Activated CD8-positive, alpha-beta memory T cell treated with anti-CD3 and anti-CD28 coated beads for 1 hour (primary cell): ENCODE measurements at places on chromosomes 11 and 22.

- DNase-seq: no peak
Observed at GRCh38 chr11:76902121-76903014, 41.6 kb downstream of the ACER3 start.

GRCh38 chr11:124108156-124108555 is 7.1 kb upstream of the VWA5A start:
- DNase-seq: no peak

- no peak for DNase-seq
Observed at GRCh38 chr11:23112987-23113886, 253.0 kb upstream of the CCDC179 start.

GRCh38 chr11:45262900-45263299 is 23.2 kb downstream of the SYT13 start:
- no peak for DNase-seq

- DNase-seq: no peak
Observed at GRCh38 chr11:27186580-27186979, 146.0 kb downstream of the BBOX1 start.

DNA sequence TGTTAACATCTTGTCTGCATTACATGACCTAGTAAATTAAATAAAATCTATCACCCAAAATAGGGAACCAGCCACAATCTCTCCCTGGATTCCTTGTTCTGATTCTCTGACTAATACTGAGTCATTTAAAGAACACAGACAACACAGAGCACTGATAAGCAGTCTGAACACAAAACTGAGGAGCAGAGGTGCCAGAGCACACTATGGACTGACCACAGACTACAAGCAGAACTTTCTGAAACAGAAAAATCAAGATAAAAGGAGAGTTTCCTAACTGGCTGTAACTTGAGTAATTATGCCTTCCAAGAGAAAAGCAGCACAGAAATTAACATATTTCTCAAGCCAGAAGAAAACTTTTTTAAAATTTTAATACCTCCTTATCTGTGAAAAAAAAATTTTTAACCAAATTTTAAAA is 128.8 kb downstream of the SGSM3 start:
- no peak for DNase-seq

DNA sequence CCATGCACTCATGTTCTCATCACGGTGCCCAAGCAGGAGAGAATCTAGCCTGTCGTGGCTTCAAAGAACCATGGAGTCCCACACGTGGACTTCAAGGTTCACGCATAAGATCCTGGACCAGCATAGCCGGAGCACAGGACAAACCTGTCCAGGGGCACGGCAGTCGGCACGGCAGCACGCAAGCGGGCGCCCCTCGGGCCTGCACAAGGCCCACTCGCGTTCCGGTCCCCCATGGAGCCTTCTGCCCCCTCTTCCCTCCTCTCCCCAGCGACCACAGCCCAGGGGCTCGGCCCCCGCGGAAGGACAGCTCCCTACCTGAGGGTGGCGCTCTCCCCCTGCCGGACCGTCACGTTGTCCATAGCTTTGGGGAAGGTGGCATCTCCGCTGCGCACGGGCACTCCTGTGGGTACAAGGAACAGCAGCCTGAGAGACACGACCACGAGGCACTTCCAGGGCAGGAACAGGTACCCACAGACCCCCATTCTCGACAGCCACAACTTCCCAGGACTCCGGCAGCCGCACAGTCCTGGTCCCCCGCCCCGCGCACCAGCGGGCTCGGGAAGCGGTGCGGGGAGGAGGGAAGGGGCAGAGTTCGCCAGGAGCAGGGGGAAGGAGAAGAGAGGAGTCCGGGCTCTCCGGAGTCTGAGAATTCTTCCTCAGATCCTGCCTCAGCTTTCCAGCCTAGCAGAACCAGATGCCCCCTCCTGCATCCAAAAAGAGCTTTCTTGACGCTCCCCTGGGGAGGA is 589.5 kb downstream of the OPCML start:
- DNase-seq: no peak

- no peak for DNase-seq
Observed at GRCh38 chr11:108632041-108632704, 32.7 kb upstream of the DDX10 start.

GRCh38 chr11:72613977-72614376 is 60.2 kb downstream of the PDE2A start:
- DNase-seq: no peak

DNA sequence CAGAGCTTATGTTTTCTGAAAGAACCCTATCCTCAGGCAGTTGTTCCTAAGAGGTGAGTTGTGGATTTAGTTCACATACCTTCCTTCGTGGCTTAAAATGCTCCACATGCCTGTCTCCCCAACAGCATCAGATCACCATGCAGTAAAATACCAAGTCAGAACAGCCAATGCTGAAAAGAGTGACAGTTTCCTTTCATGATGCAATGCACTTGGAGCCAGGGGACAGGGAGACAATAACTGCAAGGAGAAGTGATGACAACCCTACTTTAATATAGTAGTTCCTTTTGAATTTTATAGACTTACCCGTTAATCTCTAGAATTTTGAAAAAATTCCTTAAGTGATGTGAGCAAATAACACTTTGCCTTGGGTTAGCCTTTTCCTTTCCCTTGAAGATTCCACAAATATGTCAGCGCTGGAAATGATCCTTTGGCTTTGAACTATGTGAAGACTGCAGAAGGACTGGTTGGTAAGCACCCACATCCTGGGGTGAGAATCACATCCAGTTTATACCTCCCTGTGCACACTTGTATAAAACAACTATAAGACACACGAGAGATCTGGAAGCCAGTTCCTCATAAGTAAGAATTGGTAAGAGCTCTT is 71.2 kb downstream of the PIWIL4 start:
- no peak for DNase-seq

DNA sequence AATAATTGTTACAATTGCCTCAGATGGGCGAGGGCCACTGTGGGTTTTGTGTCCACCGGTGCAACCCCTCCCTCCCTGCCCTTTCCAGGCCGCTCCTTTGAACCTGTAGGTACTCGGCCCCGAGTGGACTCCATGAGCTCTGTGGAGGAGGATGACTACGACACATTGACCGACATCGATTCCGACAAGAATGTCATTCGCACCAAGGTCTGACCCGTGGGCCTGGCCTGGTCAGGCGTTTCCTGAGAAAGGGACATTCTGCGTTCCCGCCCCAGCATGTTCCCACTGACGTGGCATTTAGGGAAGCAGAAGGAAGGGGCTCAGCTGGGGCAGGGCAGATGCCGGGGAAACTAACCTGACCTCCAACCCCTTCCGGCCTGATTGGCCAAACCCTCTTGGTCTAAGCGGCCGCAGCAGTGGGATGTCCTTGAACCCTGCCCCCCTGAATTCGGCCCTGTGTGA is 10.1 kb downstream of the SIDT2 start:
- DNase-seq: no peak
